ENCODE measurements at places on chromosomes 11 and 22.

DNA sequence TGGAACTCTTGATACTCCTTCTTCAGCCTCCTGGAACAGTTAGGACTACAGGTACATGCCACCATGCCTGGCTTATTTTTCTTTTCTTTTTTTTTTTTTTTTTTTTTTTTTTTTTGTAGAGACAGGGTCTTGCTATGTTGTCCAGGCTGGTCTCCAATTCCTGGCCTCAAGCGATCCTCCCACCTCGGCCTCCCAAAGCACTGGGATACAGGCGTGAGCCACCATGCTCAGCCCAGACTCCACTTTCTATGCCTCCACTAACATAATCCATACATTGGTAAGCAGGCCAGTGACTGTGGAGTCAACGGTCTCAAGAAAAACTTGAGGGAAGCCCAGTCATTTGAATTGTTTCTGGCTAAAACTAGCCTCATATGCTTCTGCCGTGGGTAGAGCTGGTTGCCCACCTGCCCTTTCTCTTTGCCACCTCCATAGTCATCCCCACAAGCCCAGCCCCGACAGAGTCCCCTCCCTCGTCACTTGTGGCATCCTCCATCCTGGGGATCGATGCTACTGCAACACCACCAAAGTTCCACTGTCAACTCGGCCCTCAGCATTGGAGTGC lies 2.4 kb downstream of the SCN2B start:
- no peak for DNase-seq

GRCh38 chr11:117907276-117908108 lies 21.7 kb downstream of the TMPRSS13 start:
- DNase-seq = peak; percentile 94

DNA sequence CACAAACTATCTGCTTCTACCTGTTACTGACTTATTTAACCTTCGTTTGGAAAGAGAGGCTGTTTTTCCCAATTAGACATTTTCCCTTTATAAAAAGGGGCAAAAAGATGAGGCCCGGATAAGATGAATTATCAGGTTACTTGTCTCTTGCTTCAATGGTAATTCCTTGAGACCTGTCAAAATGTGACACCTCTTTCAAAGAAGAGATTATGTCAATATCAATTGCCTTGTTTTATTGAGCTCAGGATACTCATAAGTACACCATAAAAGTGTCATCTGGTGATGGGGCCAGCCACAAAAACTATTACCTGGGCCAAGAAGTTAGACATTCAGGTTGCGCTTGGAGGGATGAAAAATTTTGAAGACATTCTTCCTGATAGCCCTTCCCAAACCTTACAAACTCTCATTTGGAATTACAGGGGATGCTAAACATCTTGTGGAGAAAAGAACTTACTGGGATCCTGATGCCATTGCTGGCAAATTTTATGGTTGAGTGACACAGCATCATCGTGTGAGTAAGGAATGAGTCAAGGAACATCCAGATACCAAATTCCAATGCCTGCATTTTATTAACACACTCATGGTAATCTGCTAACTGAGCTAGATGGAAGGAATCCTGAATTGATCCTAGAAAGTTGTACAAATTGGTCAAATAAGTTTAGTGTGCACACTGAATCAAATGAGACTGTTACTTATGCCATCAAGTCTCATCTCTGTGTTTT lies 1071.2 kb downstream of the LRRC4C start:
- no peak for DNase-seq

DNA sequence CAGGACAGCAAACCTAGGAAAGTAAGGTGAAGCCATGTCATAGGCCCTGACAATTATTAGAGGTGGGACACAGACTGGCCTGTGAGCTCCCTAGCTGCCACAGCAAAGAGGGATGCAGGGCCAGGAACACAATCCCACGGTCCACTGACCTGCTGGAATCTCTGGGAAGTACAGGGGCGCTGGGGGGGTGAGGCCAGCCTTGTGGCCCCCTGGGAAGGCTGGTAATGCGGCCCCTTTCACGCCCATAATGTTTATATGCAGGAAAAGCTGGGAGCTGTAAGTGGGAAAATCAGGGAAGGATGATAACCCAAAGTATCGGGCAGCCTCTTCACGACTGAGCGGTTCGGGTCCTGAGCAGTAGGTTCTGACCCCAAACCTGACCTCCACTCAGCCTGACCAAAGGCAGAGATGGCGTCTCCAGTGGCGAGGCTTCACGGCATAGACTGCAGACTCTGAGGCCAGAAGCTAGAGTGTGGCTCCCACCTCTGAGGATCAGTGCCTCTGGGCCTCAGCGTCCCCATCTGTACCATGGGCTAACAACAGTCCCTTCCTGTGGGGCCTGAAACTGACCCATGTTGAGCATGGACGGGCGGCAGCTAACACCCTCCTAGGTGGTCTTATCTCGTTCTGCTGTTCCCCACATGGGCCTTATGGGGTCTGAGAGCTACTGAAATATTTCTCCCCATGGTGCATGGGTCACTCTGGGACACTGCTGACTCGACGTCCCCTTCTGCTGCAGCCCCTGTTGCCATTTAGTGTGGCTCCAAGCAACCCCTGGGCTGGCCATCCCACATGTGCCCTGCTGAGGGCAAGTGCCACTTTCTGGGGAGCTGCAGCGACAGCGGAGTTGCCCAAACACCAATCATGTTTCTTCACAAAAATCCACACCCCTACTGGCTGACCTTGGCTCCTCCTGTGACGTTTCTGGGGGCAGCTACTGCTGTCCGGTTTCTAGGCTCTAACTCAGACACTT lies 101.8 kb downstream of the PHF21B start:
- DNase-seq = no peak

DNA sequence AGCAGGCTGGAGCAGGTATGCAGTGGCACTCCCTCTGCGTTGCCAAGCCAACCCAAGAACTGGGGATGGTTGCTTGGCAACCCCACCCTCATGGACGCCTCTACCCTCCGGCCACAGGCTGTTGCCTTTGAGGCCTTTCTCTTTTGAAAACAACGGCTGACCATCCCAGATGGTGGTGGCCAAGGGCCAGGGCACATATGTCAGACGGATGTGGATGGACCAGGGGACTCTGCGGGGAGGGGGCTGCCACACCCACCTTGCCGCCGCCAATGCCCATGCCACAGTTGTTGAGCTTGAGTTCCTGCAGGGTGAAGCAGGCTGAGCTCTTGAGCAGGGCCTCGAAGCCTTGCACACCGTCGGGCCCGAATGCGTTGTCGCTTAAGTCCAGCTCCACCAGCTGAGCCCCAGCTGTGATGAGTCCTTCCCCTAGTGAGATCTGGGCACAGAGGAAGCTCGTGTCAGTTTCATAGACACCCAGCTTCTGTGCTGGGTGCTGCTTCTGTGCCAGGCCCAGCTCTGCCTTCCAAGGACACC lies 21.5 kb downstream of the RANGAP1 start:
- no peak for DNase-seq

DNA sequence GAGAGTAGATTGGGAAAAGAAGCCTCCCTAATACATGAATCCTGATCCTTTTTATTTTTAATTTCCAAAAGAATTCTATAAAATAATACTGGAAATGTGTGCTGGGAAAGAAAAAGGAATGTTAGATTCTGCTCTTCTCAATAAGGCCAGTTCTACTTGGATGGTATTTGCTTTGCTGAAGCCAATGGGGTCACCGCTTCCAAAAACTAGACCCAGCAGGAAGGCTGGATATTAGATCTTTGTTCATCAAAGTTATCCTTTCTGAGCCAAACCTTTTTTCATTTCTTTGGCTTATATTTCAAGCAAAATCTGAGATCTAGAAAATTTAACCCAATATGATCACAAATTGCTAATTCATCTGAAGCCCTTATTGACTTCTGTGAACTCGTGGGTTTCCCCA lies 41.4 kb downstream of the SCUBE2 start:
- DNase-seq = no peak

- no peak for DNase-seq
These were observed 3.7 kb upstream of the MS4A10 start for GRCh38 chr11:60781286-60781980.

GRCh38 chr11:132976115-132976514 lies 556.2 kb downstream of the OPCML start:
- no peak for DNase-seq

DNA sequence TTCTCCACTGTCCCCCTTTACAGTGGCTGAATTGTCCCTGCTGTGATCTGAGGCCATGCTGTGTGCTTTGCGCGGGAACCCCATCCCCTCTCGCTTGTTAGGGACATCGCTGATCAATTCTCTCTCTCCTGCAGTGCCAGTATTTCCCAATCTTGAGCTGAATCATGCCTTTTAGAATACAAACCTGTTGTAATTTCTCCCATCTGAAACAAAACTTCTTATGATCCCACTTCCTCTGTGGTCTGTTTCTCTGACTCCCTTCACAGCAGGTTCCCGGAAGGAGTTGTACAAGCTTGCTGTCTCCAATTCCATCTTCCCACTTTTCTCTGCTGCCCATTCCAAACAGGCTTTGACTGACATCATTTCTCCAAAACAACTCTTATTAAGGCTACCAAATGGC lies 16.8 kb downstream of the ADAMTS15 start:
- DNase-seq = no peak

DNA sequence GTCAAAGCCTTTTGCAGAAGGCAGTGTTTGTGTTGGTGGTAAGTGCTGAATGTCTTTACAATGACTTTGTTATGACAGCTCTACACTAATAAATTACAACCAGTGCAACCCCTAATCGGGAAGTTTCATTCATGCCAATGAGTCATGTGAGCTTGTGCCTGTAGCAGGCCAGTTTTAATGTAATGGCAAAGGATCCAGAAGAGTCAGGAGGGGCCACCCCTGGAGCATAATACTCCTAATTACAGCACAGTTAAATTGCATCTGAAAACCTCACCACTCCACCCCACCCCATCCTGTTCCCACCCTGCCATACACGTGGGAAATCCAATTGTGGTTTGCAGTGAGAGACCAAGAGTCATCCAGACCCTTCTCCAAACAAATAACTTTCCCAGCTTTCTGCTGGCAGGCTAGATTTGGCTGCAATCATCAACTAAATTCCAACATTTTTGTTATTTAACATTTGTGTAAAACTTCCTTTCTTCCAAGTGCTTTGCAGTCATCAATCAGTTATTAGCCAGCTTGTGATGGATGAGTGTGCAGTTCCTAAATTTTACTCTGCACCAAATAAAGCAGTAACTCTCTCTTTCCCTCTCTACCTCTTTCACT lies 277.3 kb upstream of the FAT3 start:
- peak; percentile 13 for DNase-seq

- no peak for DNase-seq
These were observed 1461.1 kb downstream of the BRD1 start for GRCh38 chr22:48366591-48366990.

DNA sequence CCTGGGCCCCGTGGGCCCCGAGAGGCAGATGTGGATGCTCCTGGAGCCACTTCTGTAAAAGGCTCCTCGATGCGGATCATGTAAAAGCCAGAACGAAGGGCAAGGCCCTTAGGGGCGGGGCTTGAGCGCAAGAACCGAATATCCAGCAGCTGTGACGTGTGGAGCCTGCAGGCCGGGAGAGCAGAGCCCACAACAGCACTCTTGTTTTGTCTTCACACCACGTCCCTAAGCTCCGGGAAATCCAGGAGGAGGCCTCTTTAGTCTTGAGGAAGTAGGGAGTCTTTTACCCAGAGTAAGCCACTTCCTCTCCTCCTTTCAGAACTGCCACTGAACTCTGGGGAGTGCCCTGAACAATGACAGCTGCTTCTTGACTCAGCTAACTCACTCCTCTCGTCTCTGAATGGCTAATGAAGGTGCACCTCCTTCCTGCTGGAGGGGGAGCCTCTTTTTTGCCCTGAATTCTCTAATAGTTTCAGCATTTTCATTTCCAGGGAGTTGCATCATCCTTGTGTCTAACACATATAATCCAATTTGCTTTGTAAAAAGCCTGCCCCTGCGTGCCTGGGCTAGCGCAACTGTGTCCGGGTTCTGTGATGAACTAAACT lies 12.5 kb downstream of the L3MBTL2 start:
- peak; percentile 64 for DNase-seq

DNA sequence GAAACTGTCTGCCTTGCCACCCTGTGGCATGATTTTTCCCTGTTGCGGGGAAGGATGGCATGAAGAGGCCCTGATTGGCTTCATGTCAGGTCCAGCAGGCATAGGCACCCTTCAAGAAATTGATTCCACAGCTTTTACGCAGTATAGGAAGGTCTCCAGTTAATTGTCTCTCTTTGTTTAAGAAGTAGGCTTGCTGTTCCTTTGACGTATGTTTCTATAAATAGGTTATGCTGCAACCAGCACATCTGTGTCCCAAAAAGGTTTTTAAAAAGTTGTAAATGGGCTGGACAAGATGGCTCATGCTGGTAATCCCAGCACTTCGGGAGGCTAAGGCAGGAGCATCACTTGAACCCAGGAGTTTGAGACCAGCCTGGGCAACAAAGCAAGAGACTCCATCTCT lies 62.6 kb downstream of the CD6 start:
- DNase-seq = no peak

- DNase-seq = no peak
These were observed 125.3 kb downstream of the MPPED1 start for GRCh38 chr22:43537019-43537585.

GRCh38 chr11:77590194-77590782 lies 535 bp downstream of the AQP11 start:
- DNase-seq = no peak

DNA sequence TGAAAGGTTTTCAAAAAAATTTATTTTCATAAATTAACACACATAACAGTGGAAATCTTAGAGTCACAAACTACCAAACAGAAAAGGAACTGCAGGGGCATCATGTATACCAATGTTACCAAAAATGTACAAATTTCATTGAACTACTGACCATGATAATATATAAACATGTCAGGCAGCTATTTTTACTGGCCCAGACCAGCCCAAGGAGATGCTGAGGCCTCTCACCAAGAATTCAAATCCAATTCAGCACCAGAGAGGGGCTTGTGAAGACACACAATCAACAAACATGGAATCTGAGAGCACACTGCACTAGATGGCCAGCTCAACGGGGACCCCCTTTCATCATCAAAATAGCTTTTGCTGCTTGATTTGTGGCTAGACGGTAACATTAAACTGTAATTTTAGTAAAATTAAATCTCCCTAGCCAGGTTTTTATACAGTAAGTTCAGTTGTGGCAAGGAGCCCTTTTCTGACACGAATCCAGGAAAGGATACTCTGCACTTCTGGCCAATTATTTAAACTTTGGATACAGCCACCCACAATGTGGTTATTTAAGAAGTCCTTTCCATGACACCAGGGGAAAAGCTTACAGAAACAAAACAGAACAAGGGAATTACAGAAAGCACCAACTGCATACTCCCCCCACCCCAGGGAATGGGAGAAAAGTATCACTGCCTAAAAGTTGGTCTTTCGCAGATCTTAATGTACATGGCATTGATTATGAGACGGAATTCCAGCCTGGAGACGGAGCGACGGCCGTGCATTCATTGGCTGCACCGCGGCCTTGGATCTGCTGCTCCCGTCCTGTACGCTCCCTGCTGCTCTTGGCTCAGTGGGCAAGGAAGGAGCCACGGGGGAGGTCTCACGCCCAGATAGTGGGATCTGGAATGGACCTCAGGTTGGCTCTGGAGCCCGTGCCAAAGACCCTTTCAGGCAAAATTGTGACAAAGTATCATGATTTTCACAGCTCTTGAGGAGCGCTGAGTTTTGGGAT lies 19.6 kb upstream of the PISD start:
- DNase-seq = no peak

- no peak for DNase-seq
These were observed 4.5 kb downstream of the OR5B21 start for GRCh38 chr11:58503361-58503856.

Measured in NCI-H2029 (cell line).